PC-9 (cell line): ENCODE measurements at places on chromosomes 2 and 18. TPM values are rescaled to one million over a fixed set of nuclear protein-coding genes. Genes with fewer than 3 reads are reported as not detected.

The GAD1 gene
- 3.5 and 4.3 TPM in 2 replicates for total RNA-seq

The SMIM21 gene
- not detected in 2 replicates for total RNA-seq

The CPO gene
- not detected in 2 replicates for total RNA-seq

The C18orf32 gene
- total RNA-seq = 11.3 and 19.2 TPM in 2 replicates

The TXNDC2 gene
- total RNA-seq = 0.11 TPM in 1 of 2 replicates, not detected in the other

The TDRD15 gene
- total RNA-seq = 1.9 and 2.9 TPM in 2 replicates

The BCL11A gene
- total RNA-seq = not detected in 2 replicates

The MYCN gene
- not detected in 2 replicates for total RNA-seq

The SOWAHC gene
- 12.8 and 14.3 TPM in 2 replicates for total RNA-seq

The SAG gene
- not detected in 2 replicates for total RNA-seq

The LIPG gene
- total RNA-seq = 22.7 and 30.9 TPM in 2 replicates

The RAB6D gene
- total RNA-seq = not detected in 2 replicates

The MYO1B gene
- total RNA-seq = 48.5 and 55.0 TPM in 2 replicates

The TBC1D8 gene
- 25.2 and 25.3 TPM in 2 replicates for total RNA-seq

The CD302 gene
- 1.5 and 2.6 TPM in 2 replicates for total RNA-seq

The CAPN14 gene
- total RNA-seq = 0.35 TPM in 2 replicates

The PDCD1 gene
- total RNA-seq = not detected in 2 replicates

The CABLES1 gene
- total RNA-seq = 10.0 and 11.8 TPM in 2 replicates

The MC2R gene
- total RNA-seq = not detected in 2 replicates

The ACOXL gene
- 9.1 and 10.7 TPM in 2 replicates for total RNA-seq

The C2orf66 gene
- 0.22 TPM in 1 of 2 replicates, not detected in the other for total RNA-seq

The SCN7A gene
- total RNA-seq = not detected in 2 replicates

The GAL3ST2 gene
- total RNA-seq = 3.9 and 4.3 TPM in 2 replicates

The C2orf80 gene
- total RNA-seq = not detected in 2 replicates

The SYT4 gene
- not detected in 2 replicates for total RNA-seq

The KCNG2 gene
- not detected in 2 replicates for total RNA-seq

The ASTL gene
- total RNA-seq = not detected in 2 replicates

The CROCC2 gene
- total RNA-seq = not detected in 2 replicates

The MC5R gene
- total RNA-seq = not detected in 2 replicates

The TMEM198 gene
- 3.6 and 5.8 TPM in 2 replicates for total RNA-seq
